ENCODE measurements at places on chromosomes 11 and 22. TPM values are rescaled to one million over a fixed set of nuclear protein-coding genes. Genes with fewer than 3 reads are reported as not detected.

The CRYBB2 gene
- total RNA-seq: not detected

The TECTA gene
- total RNA-seq: 0.18 TPM

The OR51S1 gene
- total RNA-seq: not detected

The PATE4 gene
- not detected for total RNA-seq

The C11orf16 gene
- total RNA-seq: not detected

The BACE1 gene
- 29.2 TPM for total RNA-seq

The TRIM29 gene
- total RNA-seq: not detected

The DRD2 gene
- total RNA-seq: not detected

The ZNF280B gene
- 0.53 TPM for total RNA-seq

The CBLIF gene
- not detected for total RNA-seq

The DDX25 gene
- total RNA-seq: not detected

The ACTN3 gene
- under 0.01 TPM for total RNA-seq

The RFPL3 gene
- total RNA-seq: not detected

The SLC22A25 gene
- total RNA-seq: not detected

The APOL5 gene
- total RNA-seq: not detected

The MMP10 gene
- not detected for total RNA-seq

The GRIA4 gene
- not detected for total RNA-seq

The MS4A15 gene
- total RNA-seq: not detected

The CCDC87 gene
- under 0.01 TPM for total RNA-seq

The INPP5J gene
- 0.86 TPM for total RNA-seq

The KCNK4 gene
- total RNA-seq: not detected

The EIF3M gene
- total RNA-seq: 726 TPM

The DBX1 gene
- total RNA-seq: not detected

The MGAT3 gene
- total RNA-seq: not detected

The DLG2 gene
- total RNA-seq: not detected

The MS4A6A gene
- not detected for total RNA-seq

The PRR5 gene
- 8.4 TPM for total RNA-seq

The NPAS4 gene
- total RNA-seq: not detected

The SCGB2A2 gene
- total RNA-seq: not detected

Measured in myometrial cell (primary cell).